ENCODE measurements at places on chromosomes 2 and 18.

DNA sequence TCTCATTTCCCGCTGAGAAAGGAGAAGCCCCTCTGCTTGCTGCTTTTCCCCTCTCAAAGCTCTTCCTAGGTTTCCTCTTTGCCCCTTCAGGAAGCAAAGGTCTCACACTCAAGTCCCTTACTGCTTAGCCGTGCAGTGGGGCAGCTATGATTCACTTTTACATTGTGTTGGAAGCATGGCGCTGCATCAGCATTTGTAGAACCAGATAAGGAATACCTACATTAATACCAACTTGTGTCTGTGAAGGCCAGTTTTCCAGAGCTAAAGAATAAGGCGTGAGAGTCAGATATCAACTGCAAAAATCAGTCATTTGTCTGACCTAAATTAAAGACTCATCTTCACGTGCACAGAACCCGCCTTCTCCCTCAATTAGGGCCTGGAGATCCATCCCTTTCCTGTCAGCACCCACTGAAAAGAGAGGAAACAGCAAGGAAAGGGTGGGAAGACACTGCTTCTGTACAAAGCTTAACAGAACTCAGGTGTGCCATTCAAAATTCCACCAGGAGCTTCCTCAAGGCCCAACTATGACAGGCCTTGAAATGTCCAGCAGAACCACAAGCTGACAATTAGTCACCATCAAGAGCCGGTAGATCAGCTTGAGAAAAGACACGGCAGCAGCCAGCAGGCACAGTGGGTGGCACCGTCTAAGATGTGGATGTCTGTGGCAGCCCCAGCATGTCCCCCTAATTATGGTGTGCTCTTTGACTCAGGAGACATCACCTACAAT, 16.1 kb upstream of the XDH start:
- DNase-seq: no peak

DNA sequence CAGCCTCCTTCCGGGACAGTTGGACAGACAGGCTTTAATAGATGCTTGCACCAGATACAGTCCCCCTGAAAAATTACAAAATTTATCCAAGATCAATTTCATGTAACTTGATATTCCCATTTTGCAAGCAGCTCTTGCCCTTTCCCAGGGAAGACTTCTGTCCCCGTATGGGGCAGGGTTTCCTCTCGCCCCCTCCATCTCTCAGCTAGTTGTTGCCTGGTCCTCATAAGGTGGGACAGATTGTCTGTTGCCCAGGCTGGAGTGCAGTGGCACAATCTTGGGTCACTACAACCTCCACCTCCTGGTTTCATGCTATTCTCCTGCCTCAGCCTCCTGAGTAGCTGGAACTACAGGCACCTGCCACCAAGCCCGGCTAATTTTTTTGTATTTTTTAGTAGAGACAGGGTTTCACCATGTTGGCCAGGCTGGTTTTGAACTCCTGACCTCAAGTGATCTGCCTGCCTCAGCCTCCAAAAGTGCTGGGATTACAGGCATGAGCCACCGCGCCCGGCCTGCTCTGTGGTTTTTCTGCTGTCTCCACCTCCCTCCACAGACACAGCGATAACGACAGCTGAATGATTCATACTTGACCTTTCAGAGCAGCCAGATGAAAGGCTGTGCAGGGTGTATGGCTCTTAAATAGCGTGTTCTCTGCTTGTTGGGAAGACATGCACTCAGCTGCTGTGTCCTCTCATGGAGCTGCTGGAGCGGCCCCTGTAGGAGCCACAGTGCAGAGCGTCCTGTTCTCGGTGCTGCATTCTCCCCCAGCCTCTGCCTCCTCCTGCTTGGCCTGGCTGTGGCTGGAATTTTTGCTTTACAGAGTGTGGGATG, 61.4 kb downstream of the TTC39C start:
- DNase-seq: no peak

- no peak for DNase-seq
Measured at GRCh38 chr2:25281522-25281921, 60.2 kb downstream of the DNMT3A start.

- no peak for DNase-seq
Measured at GRCh38 chr2:168825126-168825525, 22.7 kb downstream of the NOSTRIN start.

GRCh38 chr18:55419947-55420664, 167.9 kb downstream of the TCF4 start:
- DNase-seq: no peak

DNA sequence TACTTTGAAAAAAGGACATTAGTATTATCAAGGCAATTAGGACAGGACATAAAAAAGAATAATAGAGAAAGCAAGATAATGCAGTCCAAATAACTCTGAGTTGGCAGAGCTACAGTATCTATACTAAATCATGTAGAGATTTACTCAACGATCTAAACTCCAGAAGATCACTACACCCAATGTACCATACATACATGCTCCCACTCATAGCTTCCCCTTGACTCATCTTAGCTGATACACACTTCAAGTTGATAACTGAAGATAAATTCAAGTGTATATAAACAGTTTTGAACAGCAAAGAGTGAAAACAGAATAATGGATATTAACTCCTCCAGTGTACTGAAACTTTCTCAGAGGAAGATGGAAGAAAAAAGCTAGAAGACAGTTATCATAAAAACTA, 78.5 kb downstream of the SESTD1 start:
- DNase-seq: no peak

DNA sequence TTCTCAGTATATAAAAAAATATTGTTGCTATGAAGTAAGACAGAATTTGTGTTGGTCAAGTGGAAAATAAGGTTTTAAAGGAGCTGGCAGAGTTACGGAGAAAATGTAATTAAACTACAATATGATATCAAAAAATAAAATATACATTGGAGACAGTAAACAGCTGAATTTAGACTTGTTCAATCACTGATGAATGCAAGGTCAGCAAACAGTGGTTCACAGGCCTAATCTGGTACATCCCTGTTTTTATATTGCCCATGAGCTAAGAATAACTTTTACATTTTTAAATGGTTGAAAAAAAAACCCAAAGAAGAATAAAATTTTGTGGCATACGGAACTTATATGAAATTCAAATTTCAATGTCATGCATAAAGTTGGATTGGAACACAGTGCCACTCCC, 131.0 kb upstream of the TRIB2 start:
- no peak for DNase-seq

- no peak for DNase-seq
Measured at GRCh38 chr2:119010336-119010735, 68.3 kb downstream of the MARCO start.

DNA sequence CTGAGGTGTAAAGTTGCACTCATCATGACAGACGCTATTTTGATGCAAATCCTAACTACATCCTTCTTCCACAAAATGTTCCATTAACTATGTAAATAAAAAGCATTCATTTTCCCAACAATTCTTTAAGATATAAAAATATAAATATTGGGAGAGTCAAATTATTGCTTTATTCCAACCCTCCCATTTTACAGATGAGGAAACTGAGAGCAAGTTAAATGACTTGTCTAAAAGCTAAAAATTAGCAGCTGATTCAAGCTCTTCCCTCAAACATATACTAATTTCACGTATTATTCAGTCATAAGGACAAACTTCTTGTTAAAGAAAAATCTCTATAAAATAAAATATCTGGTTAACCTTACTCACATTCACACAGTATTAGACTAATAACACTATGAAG, 16.8 kb downstream of the KDSR start:
- no peak for DNase-seq

DNA sequence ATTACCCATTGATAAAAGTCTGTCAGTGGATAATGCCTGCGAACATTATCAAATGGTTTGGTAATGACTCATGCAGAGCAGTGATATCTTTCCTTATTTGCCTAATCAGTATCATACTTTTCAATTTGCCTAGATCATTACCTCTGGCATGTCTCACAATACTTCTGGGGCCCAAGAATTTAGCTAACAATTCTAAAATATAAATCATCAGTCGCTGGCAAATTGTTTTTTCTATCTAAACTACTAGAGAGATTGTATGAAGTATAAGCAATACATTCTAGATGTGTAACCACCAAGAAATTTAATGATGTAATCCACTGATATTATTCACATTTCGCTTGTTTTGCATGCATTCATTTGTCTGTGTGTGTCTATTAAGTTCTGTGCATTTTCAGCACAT, 191.2 kb upstream of the CDH19 start:
- DNase-seq: no peak

- no peak for DNase-seq
Measured at GRCh38 chr2:23722255-23722654, 204.7 kb downstream of the ATAD2B start.

- no peak for DNase-seq
Measured at GRCh38 chr18:79771446-79772107, 26.2 kb upstream of the KCNG2 start.

DNA sequence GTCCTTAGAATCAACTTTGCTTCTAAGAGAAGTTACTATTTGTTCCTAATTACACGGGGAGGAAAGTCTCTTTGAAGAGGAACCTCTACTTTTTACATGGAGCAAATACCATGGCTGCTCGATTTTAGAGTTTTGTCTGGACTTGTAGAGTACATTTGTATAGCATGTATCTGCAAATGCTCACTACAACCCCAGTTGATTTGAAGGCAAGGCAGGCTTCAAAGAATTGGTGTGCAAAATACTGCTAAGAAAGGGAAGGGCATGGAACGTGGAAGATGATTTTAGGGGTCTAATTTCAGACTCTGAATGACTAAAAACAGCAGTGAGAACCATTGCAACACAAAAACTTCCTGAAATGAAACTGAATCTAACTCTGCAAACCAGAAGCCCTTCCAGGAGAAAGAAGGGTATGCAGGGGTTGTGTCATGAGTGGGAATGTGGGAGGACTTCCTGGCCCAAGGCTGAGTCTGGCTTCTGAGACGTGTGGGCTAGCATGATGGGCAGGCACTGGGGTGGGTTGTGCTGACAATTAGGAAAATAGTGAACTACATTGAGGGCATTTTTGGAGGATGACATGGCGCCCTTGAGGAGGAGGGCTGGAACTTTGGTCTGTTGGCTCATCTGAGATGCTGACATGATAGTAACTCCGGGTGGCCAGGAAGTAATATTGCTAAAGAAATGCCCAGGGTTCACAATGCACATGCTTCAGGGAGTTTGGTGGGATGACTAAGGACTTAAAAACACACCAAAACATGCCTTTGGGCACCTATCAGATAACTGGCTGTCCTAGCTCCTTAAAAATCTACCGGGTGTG, 18.9 kb upstream of the IL1R2 start:
- no peak for DNase-seq

DNA sequence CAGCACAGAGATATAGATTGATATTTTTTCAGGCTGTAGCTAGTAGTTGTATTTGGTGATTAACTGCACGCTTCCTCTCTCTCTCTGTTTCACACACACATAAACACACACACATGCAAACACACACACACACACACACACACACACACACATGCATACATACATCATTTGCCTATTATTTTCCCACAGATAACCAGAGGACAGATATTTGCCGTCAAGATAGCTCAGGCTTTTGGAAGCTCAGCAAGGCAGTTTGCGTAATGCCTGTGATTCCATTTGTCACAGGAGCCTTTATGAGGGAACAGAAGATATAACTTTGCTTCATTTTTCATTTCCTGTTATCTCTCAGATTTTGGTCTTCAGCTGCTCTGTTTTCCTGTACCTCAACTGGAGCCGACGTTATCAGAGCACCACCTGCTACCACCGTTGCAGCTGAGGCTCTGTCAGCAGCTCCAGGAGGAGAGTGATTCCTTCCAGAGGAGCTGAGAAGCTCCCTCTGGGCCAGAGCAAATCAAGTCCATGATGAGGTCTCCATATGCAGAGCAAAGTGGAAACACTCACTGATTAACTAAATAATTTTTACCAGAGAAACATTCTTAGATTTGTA, 341.9 kb upstream of the PIK3C3 start:
- DNase-seq: no peak

GRCh38 chr2:188378371-188378950, 86.8 kb downstream of the GULP1 start:
- no peak for DNase-seq

DNA sequence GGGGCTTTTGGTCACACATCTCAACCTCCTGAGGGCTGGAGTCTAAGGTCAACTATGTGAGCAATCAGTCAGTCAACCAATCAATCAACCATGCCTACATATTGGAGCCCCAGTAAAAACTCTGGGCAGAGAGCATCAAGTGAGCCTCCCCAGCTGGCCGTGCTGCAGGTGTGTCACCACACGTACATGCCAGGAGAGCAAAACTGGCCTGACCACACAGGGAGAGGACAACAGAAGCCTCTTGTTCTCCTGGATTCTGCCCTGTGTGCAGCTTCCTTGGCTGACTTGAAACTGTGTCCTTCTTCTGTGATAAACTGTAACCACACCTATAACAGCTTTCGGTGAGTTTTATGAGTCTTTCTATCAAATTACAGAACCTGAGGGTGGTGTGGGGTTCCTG, 25.9 kb downstream of the GPR35 start:
- DNase-seq: no peak
